Foreskin keratinocyte (primary cell): ENCODE measurements at places on chromosomes 3 and 15.

DNA sequence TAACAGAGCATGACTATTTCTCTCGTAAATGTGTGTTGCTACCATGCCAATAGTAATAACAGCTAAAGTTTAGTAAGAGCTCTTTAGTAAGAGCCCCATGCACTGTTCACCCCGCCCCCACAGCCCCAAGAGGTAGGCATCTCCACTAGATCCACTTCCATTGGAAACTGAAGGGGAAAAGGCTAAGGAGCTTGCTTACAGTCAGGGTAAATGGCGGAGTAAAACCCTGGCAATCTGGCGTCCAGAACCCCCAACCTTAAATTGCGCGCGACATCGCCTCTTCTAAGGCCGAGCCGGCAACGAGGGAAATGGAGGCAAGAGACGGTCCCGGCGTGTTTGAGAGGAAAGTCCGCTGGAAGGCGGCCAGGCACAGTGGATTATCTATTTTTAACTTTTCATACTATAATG lies 654 bp upstream of the C3orf38 start:
- DNase-seq, result peak; percentile 13

DNA sequence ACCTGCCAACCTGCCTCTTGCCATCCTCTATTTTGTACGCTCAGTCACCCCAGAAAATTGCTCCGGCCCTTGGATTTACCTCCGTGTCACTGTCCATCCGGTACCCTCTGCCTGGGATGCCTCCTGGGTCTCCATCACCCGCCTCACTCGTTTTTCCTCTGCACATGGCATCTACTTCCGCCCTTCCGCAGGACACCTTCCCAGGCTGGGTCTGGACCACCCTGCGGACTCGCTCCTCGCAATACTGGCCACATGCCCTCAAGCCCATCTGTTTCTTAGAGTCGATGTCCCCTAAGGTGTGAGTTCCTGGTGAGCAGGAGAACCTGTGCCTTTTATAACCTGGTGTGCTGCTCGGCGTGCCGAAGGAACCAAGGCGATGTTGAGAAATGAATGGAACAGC lies 58.5 kb downstream of the APBA2 start:
- DNase-seq, result no peak

GRCh38 chr3:33441225-33441976 lies 1.2 kb upstream of the UBP1 start:
- peak; percentile 21 for DNase-seq

GRCh38 chr15:41972253-41973242 lies at the start of gene EHD4:
TSS of gene EHD4 (minus strand) at chr15:41972557. CDS start at chr15:41972494, 63 bp downstream.
- peak; percentile 98 for DNase-seq

DNA sequence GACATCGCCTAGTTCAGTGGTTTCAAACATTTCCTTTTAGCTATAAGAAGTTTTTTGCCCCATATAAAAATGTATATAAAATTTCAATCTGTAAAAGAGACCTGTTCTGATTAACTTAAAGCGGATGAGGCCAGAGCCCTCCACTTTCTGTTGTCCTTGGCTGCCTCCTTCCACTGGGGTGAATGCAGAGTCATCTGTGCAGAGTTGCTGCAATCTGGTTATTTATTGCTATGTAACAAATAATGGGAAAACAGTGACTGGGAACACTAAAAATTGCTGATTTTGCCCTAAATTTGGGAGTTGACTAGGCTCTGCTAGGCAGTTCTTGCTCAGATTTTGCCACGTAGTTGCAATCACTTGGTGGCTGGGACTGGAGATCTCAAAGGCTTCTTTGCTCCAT lies 637.8 kb downstream of the GRM7 start:
- no peak for DNase-seq

- DNase-seq, result peak; percentile 52
These were observed 461.8 kb downstream of the MAGI1 start for GRCh38 chr3:65576966-65577365.

- DNase-seq, result no peak
These were observed 232.3 kb upstream of the MRPL3 start for GRCh38 chr3:131735116-131735515.

GRCh38 chr15:34855413-34855812 lies 60.1 kb upstream of the ACTC1 start:
- DNase-seq, result peak; percentile 17

DNA sequence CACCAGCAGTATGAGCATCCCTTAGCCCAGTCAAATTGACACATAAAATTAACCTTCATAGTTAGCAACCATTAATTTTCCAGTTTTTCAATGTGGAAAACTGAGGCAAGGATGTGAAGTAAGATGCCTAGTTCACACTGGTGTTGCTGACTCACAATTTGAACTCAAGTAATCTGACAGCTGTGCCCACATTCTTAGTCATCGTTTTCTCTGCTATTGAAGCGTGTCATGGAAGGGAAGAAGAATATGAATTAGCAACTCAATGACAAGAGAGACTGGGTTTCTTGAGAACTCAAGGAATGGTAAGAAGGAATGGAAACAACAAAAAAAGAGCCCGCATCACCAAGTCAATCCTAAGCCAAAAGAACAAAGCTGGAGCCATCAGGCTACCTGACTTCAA lies 261.4 kb downstream of the EPHA3 start:
- no peak for DNase-seq

DNA sequence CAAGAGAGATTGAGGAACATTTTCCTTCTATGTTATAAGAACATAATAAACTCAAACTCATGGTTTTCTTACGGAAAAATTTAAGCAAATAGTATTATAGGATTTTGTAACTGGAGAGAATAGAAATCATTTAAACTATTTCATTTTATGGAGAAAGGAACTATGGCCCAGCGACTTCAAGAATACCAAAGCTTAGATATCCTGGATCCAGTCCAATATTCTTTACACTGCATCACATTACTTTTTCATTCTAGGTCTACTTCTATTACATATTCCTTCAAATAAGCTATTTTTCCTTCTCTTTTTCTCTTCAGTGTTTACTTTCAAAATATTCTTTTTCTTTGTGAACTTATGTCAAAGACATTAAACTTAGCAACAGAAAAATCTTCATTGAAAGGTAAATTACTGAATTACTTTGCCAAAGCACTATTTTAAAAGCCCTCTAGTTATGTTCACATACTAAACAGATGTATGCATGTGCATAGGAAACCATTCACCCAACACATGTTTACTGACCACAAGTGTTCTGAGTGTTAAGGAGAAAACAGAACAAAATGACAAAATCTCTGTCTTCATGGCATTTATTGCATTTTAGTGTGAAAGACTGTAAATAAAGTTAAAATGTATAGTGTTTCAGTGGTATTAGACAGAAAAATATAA lies 20.4 kb downstream of the KPNA4 start:
- DNase-seq, result no peak

GRCh38 chr15:34943711-34944110 lies 25.8 kb downstream of the AQR start:
- DNase-seq, result no peak

DNA sequence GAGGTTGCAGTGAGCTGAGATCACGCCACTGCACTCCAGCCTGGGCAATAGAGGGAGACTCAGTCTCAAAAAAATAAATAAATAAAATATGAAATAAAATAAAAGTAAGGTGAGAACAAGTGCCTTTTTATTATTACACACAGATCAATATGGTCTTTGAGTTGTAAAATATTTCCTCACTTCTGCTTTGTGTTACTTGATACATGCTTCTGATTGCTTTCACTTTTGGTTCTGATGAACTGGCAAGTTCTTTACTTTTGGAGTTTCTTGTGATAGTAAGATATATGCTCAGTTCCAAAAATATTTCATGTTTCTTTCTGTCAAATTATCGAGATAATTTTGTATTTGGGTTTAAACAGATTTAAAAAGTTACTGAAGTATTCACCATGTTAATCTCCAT lies 16.6 kb upstream of the GYG1 start:
- no peak for DNase-seq

DNA sequence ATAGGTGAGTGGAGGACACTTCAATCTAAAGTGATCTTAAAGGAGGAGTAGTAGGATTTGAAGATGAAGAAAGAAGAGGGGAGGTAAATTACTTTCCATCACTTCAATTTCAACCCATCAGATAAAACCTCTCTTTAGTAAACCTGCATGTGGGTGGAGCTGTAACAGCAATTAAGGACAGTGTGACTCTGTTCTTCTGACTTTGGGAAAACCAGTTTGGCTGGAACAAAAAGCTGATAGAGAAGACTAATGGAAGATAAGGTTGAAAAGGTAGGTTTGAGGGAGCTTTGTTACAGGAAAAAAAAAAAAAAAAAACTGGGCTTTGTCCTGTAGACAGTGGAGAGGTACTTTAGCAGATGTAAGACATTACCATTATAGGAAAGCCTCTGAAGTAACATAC lies 4.5 kb upstream of the GSK3B start:
- DNase-seq, result peak; percentile 47

DNA sequence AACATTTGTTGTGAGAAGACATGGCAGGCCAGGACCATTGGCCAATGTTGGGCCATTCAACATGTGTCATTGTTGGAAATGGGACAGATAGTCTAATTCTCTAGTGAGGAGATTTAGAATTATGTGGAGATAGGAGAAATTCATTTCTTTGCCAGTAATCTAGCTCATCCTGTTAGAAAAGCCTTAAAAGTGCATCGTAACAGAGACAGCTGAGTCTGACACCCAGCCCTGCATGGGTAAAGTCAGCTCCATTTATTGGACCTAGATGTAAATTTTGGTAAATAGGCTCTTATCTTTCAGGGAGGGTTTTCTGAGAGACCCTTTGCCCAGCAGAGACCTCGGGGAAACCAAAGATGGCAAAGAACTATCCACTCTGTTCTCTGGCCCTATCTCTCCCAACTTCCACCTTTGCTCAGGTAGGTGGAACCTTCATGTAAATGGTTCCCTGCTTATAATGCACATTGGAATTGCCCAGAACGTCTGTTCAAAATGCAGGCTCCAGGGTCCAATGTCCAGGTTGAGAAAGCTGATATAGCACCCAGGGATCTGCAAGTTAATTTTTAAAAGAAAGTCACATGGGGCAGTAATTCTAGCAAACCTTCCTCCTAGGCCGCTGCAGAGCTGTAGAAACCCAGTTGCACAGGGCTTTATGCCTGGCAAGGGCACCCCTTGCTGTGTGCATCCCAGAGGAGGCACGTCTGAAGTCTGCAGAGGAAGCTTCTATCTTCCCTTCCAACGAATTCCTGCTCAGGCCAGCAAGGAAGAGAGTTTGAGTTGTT lies 365.9 kb upstream of the PROK2 start:
- DNase-seq, result no peak

DNA sequence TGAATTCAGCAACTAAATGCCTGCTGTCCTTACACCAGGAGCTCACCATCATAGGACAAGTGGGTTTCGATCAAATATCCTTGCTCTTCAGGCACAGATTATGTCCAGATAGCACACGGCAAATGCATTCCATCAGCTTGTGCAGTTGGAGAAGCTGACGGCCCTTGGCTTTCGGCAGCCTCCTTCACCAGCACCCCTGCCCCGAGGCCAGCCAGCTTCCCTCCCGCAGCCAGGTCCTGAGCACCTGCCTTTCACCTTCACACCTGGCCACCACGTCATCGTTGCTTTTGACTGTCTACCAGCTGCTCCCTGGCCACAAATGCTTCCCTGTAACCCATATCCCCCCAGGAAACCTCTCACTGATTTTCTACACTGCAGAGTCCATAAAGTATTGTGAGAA lies 355.5 kb downstream of the OCA2 start:
- no peak for DNase-seq

DNA sequence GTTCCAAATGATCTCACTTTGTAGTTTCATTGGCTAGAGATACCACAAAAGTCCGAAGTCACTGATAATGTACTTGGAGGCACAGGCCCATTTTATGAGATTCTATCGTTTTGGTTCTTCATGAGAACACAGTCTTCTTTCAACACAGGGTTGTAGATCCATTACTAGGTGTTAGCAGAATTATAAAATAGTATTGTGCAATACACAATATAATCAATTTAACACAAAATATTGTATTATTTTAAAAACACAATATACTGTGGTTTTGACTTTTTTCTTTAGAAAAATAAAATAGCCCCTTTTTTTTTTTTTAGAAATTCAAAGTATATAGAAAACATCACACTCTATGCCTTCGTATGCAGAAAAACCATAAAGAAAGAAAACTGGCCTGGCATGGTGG lies 138.6 kb upstream of the TSC22D2 start:
- DNase-seq, result no peak

GRCh38 chr15:28861031-28861534 lies 12.6 kb upstream of the GOLGA6L7 start:
- no peak for DNase-seq

DNA sequence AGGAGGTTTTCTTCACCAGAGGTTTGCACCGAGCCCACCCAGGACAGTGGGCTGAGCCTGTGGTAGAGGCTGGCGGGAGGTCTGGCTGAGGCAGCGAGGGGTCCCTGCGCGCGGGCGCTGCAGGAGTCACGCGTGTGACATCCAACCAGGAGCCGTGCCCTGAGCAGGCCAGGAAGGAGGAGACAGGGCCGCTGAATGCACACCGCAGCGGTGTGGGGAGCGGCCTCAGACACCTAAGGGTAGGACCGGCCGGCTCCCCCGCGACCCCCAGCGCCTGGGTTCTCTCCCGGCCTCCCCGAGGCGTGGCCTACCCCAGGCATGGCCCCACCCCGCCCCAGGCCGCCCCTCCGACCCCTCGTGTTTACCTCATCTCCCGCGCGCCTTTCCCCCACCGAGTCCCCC lies 412 bp downstream of the SLC41A3 start:
- DNase-seq, result peak; percentile 34

DNA sequence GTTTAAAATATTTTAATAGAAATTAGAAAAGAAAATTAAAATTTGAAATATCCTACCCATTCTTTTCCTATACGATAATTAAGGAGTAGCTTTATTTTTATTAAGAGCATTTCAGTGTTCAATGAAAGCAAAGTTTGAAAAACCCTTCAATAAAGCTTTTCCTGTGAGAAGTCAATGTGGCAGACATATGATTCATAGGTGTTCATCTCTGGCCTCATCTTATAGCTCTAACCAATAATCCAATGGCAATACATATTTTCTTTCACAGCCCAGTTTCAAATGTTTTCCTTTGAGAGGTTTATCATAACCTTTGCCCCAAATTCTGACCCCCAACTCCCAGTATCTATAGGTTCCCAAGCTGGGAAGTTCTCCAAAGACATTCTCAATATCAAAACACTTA lies 8.3 kb downstream of the KPNA1 start:
- no peak for DNase-seq

DNA sequence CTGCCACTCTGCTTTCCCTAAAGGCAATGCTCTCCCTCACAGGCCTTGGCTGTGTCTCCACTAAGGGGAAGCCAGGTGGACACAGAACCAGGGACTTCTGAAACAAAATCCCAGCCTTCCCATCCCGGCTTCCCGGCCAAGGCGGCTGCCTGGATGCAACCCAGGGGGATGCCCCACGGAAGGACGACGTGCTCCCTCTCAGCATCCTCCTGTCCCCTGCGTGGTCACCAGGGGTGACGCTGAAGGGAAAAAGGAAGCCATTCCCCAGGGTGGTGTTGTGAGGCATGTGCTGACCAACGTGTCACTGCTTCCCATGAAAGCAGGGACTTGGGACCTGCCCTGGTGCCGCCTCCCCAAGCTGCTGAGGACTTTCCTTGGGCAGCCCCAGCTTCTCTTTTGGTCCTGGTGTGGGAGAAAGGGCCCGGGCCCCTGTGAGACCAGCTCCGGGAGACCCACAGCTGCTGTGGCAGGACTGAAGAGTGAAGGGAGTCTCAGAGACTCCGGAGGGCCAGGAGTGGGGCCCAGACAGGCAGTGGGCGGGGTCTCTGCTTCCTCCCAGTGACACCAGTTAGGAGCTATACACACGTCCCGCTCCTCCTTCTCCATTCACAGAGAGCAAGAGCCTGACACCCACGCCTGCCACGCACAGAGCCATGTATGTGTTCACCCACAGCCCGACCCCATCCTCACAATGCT lies 139.2 kb downstream of the NUP210 start:
- no peak for DNase-seq
